Left lobe of liver (tissue), 2 donors: ENCODE measurements at places on chromosomes 5 and 9.

DNA sequence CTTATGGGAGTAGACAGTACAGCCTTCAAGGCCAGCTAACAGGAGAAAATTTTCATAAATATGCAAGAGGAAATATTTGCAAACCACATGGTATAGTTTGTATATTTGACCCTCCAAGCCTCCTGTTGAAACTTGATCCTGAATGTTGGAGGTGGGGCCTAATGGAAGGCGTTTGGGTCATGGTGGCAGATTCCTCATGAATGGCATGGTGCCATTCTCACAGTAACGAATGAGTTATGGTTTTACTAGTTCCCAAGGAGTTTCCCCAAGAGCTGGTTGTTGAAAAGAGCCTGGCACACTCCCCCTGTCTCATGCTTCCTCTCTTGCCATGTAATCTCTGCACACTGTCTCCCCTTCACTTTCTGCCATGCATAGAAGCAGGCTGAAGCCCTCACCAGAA is 3.3 kb upstream of the PAIP1 start:
- DNase-seq, result no peak

GRCh38 chr9:38007016-38007415 is 62.0 kb downstream of the SHB start:
- DNase-seq, result no peak

DNA sequence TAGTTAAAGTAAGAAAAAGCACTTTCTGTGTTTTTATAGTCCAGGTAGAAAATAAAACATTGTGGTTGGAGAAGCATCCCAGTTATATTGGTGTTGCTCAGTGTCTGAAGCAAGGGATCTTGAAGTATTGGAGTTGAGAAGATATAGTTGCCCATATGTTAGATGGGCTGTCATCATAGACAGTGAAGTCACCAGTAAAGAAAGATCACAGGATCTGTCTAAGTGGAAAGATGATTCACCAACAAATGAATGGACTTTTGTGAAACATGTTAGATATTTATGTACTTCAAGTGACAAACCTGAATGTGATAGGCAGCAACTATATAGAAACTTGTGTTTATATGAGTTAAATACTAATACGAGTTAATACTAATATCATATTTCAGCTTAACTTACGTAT is 11.7 kb downstream of the OGN start:
- DNase-seq, result no peak

GRCh38 chr9:120570296-120570695 is 9.7 kb downstream of the CDK5RAP2 start:
- no peak for DNase-seq

- no peak for DNase-seq
These were observed 44.7 kb upstream of the HMGCS1 start for GRCh38 chr5:43357878-43358281.

GRCh38 chr9:91771027-91771426 is 179.0 kb downstream of the ROR2 start:
- no peak for DNase-seq

DNA sequence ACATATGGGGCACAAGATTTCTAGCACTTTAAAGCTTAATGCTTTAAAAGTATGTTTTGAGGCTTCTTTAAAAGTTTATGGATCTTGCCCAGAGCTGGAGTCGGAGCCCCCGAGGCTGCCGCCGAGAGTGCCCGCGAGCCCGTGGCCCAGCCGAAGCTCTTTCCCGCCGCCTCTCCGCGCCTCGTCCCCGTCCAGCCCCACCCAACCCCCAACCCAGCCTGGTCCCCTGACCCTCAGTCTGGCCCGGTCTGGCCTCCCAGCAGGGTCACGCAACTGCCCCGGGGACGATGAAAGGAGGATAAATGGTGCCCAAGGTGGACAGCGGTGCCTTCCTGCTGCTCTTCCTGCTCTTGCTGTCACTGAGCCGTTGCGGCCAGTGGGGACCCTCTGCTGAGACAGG is 1.7 kb downstream of the TSSK1B start:
- DNase-seq, result no peak
